Dermis microvascular lymphatic vessel endothelial cell (primary cell): ENCODE measurements at places on chromosomes 5 and 9.
A peak's percentile ranks its signal among the peaks of the same experiment; 100 is the strongest.

DNA sequence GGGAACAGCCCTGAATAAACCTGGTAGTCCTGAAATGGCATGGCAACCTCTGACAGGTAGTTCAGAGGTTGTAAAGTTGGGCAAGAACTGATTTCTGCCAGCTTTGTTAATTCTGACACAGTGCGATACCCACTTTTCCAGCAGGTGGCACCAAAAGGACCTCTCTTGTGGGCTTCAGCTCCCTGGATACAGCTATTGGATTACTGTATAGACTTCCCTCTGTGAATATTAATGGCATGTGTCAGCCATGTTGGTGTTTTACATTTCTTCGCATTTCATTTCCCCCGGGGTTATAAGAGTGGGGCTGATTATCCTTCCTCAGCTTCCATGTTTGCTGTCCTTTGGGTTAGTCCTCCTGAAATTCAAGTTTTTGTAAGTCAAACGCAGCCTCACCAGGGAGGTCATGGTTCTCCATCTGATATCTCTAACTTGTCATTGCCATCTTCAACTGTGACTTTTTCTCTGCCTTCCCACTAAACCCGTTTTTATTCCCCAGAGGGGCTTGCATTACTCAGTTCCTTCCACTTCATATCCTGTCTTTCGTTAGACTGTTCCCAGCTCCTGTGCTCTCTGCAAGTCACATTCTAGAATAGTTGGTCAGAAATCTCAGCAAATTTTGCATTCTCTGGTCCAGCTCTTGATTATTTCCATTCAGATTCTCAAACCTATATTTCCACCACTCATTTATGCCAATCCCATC, 135.6 kb downstream of the LIFR start:
- DNase-seq: peak; percentile 59

- no peak for DNase-seq
These were observed 11.9 kb downstream of the OTULINL start for GRCh38 chr5:14593326-14594021.

- no peak for DNase-seq
These were observed 53.2 kb upstream of the SHISAL2B start for GRCh38 chr5:64637144-64637543.

GRCh38 chr5:180568914-180569313, 22.4 kb downstream of the SCGB3A1 start:
- no peak for DNase-seq

DNA sequence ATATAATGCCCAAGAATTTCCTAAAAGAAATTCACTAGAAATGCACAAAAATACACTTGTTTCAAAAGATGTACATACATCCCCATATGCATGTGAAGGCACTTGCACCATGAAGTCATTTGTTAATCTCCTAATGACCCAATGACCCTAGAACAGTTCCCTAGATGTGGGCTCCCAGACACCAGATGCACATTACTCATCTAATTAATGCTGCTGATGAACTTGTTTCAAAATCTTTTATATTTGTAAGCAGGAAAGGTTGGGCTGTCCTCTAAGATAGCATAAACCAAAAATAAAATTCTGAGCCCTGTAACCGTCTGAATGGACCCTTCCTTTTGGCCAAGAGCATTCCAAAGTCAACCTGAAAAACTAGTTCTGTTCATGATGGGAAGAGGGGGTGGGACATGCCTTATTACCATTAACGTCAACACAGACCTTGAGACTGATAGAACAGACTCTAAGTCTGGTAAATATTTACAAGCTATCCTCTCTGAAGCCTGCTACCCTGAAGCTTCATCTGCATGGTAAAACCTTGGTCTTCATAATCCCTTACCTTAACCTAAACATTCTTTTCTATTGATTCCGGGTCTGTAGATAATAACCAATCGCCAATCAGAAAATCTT, 91.0 kb upstream of the DAPK1 start:
- no peak for DNase-seq

GRCh38 chr5:73093943-73094342, 26.4 kb upstream of the TMEM171 start:
- peak; percentile 14 for DNase-seq

DNA sequence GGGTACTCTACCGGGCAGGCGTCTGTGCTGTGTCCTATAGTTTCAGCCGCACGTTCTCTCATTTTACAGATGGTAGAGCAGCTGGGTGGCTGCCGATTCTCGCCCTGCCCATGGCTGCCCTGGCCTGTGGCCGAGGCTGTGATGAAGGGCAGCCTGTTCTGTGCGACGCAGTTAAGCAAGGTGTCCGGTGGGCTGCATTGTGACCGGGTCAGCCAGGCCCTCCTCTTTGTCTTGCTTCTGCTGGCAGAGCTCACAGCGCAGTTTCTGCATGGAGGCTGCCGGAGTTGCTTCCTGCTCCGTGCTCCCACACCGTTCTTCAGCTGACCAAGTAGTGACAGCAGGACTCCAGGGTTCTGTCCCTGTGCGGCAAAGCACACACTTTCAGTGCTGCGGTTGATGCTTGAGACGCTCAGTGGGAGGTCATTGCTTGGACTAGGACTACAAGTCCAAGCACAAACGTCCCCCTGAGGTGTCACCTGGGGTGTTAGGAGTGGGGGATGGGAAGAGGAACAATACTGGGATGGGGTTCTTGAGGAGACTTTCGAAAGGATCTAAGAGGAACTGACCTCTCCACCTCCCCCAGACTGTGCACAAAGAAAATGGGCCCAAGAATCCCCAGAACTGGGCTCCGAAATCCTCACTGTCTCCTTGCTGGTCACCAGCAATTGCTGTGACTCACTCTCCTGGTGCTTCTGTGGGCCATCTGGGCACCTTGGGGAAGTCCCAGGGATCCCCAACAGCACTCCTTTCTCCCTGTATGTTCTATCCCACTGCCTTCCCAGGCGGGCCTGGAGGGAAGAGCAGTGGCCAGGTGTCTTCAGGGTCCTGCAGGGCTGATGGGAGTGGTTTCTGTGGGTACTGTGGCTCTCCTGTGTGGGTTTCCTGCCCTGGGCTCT, 58.2 kb downstream of the GADD45G start:
- DNase-seq: no peak

DNA sequence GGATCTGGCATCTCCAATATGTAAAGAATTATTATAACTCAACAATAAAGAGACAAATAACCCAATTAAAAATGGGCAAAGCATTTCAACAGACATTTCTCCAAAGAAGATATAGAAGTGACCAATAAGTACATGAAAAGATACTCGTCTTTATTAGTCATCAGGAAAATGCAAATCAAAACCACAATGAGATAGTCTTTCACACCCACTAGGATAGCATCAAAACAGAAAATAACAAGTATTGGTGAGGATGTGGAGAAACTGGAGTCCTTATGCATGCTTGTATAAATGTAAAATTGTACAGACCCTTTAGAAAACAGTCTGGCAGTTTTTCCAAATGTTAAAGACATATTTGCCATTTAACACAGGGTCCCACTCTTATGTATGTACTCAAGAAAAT, 39.1 kb upstream of the ITGA1 start:
- no peak for DNase-seq

DNA sequence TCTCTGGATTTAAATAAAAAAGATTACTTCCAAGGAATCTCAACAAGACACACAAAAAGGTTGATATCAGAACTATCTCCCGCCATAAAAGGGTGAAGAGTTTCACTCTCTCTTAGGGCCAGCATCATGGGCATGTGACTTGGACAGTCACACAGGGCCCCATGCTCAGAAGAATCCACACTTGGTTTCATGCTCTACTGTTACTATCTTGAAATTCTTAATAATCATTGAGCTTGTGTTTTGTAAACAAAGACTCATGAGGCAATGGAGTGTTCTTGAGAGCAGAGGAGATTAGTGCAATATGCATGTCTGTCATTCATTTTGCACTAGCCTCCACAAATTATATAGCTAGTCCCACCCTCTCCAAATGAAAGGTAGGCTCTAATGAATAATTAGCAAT, 58.4 kb downstream of the HMHB1 start:
- DNase-seq: no peak

GRCh38 chr5:52878656-52879055, 90.9 kb downstream of the ITGA1 start:
- no peak for DNase-seq

DNA sequence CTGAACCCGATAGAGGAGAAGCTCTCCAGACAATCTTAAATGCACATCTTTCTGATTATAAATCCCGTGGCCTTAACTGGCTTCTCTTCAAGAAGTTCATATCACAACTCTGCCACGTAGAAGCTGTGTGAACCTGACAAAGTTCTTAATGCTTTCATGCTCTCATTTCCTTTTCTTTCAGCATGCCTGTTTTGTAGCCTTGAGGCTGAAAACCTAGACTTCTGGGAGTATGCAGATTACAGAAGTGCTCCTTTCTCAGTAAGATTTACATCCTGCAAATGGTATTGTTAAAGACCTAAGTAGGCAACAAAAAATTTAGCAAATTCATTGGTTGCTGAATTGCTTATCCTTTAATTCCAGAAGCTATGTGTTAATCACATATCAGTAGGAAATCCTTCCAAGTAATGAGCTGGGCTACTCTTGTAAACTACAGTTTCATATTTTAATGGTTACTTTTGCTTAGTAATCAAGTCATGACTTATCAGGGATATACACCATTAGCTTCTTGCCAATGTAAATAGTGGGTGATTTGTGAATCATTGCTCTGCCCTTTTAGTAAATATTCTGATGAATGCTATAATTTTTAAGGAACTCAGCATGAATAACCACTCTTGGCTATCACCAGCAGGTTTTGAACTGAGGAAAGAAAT, 334.7 kb downstream of the FBXL7 start:
- DNase-seq: no peak

DNA sequence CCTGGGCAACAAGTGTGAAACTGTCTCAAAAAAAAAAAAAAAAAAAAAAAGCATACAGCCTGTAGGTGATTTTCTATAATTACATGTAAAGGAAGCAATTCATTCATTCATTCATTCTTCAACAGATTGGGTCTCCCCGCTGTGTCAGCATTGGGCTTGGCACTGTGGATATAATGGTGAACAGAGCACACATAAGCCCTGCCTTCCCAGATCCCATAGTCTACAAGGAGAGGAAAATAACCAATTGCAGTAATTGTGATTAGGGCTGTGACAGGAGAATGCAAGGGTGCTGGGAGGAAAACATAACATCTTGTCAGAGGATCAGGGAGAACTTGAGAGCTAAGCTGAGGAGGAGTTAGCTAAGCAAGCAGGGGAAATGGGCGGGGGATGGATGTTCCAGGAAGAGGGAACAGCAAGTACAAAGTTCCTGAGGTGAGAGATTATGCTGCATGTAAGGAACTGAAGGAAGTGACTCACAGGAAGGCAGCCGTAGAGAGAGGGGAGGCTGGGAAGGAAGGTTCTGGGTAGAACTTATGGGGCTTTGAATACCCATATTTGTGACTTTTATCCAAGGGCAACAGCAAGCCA, 24.0 kb upstream of the KLF9 start:
- peak; percentile 18 for DNase-seq

DNA sequence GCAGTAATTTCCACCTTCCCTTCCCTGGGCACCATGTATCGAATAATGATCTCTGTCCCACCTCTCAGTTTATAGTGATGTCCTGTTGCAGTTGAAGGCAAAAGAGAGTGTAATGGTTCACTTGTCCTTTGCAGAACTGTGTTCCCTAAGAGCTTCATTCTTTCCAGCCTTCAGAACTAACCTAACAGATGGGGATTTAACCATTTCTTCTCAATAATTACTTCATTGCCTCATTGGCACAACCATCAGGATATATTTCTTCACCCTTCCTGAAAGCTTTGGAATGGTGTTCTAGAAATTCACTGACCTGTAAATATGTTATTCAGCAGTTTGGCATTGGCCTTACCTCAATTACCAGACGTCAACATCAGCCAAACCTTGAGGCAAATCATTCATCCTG, 83.9 kb upstream of the PRRC1 start:
- DNase-seq: no peak
